IMR-90 (cell line): ENCODE measurements at places on chromosomes 12 and 14. TPM values are rescaled to one million over a fixed set of nuclear protein-coding genes. Genes with fewer than 3 reads are reported as not detected.

GRCh38 chr12:124709722-124710687 lies 142.6 kb upstream of the NCOR2 start:
- peak; percentile 87 for DNase-seq

FZD10 gene
- total RNA-seq = not detected in 2 replicates

DNA sequence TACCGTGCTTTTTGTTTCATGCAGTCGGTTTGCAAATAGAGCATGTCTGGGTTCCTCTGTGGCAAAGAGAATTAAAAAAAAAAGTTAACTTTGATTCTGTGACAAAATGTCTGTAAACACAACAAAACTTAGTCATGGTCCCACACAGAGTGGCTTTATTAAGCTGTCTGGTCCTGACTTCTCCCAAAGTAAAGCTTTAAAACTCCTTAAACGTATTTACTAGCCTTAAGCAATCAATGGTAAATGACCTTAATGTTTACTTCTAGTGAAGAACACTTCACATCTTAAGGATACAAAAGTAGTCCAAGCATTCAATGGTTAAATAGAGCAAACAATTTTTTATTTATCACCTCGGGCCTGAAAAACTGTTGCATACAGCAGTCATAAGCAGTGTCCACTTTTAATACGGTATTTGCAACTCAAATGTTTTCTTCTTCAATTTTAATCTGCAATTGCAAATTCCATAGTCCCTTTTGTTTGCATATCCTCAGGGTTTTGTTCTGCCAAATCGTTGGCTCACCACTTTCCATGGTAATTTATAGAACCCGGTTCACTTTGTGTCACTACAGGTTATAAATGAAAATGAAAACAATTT lies 453.0 kb upstream of the MIS18BP1 start:
- no peak for DNase-seq

- DNase-seq = peak; percentile 20
Observed at GRCh38 chr12:19671695-19672094, 232.4 kb downstream of the AEBP2 start.

DNA sequence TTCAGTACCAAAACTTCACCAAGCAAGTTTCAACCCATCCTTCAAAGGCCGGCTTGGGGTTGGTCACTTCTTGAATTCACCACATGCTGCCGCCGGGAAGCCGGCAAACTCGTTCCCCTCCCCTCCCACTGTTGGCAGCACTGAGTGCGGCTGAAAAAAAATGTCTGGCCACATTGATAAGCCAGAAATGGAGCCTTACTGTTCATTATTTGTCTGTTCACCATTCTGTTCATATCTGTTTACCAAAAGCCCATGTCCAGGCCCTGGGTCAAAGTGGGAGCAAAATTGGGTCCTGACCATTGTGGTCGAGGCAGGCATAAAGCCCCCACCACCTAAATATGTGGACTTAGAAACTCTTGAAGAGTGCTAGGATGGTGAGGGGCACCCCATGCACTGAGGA lies 7.3 kb upstream of the HSP90AA1 start:
- DNase-seq = no peak

LRRC9 gene
- total RNA-seq = not detected in 2 replicates

GRCh38 chr12:45289245-45290215 lies 73.6 kb downstream of the ANO6 start:
- DNase-seq = peak; percentile 55

SLC25A47 gene
- total RNA-seq = not detected in 2 replicates

DNA sequence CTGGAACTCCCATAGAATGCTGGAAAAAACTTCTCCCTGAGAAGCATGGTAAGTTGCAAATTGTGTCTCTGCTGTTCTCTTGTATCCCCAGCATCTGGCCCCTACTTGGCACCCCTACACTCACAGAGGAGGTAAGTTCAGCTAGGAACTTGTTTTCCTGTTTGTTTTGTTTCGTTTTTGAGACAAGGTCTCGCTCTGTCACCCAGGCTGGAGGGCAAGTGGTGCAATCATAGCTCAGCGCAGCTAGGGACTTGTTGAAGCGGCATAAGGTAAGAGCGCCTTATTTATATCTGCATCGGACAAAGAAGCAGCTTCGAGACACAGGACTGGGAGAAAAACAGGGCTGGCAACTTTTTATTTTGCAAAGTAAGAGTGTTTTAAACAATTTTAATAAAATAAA lies 18.5 kb upstream of the ANO2 start:
- DNase-seq = no peak

SAMD15 gene
- total RNA-seq = 1.3 and 1.7 TPM in 2 replicates

DNA sequence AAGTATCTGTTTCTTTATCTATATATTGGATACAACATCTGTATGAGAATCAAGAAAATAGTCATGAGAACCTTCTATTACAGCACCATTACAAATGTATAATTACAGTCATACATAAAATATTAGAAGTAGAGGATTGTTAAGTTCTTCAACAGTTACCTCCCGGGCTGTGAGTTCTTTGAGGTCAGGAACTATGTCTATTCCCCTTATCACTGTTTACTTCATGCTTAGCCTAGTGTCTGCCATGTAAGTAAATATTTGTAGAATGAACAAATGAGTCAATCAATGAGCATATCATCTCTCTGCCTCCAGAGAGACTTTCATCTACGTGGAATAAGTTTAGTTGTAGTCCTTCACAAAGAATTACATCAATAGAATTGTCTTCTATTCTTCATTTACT lies 47.2 kb downstream of the PUS7L start:
- DNase-seq = peak; percentile 13

DHH gene
- under 0.01 TPM in 2 replicates for total RNA-seq

STAC3 gene
- under 0.01 and 0.18 TPM in 2 replicates for total RNA-seq

- DNase-seq = no peak
Observed at GRCh38 chr14:41668356-41668755, 61.7 kb downstream of the LRFN5 start.

GRCh38 chr12:16136219-16136988 lies 141.1 kb downstream of the SLC15A5 start:
- DNase-seq = no peak

GLIPR1L2 gene
- total RNA-seq = not detected in 2 replicates

DNA sequence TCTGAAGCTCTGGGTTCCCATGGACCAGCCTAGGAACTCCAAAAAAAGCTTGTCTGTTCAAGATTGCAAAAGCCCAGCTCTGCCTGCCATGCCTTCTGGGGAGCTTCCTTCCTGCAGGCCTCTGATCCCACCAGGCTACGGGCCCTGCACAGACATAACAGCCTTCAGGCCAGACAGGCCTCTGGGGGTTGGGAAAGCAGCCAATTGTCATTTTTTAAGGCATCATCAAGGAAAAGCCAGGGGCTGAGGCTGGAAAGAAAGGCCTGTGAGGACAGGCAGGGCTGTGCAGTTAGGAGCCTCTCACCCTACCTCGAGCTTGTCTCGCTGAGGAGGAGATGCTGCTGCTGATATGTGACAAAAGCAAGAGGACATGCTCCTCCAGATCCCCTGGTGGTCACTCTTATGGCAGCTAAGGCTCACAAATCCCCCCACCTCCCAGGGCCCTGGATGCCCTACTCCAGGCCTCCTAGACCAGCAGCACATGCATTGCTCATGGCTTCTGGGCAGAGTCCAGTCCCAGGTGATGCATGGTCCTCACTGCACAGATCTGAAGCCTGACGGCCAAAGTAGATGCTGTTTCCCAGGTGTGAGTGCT lies 2.9 kb downstream of the TMEM229B start:
- DNase-seq = no peak

GRCh38 chr14:74978416-74978947 lies 23.1 kb upstream of the PGF start:
- DNase-seq = no peak

C12orf60 gene
- 1.1 TPM in 2 replicates for total RNA-seq

JPH4 gene
- total RNA-seq = not detected in 2 replicates

DNA sequence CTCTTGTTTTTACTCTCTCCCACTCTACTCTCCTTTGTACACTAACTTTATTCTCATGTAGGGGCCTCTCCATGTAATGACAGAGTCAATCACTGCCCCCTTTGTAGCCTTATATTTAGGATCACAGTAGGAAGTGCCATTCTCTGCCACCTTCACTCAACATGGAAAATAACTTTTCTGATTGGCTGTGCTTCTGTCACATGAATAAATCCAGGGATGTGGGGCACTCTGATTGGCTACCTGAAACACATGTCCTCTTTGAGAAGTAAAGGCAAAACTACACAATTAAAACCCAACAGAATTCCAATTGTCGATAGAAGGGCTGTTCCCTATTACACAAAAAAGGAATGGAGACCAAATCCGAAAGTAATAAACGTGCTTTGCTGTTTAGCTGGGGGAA lies at the start of gene RNASE9:
TSS of gene RNASE9 (minus strand) at position 87 of the 400 bp plus-strand sequence.
- DNase-seq = no peak

GRCh38 chr12:102021540-102022246 lies 40.1 kb downstream of the WASHC3 start:
- DNase-seq = no peak

DNA sequence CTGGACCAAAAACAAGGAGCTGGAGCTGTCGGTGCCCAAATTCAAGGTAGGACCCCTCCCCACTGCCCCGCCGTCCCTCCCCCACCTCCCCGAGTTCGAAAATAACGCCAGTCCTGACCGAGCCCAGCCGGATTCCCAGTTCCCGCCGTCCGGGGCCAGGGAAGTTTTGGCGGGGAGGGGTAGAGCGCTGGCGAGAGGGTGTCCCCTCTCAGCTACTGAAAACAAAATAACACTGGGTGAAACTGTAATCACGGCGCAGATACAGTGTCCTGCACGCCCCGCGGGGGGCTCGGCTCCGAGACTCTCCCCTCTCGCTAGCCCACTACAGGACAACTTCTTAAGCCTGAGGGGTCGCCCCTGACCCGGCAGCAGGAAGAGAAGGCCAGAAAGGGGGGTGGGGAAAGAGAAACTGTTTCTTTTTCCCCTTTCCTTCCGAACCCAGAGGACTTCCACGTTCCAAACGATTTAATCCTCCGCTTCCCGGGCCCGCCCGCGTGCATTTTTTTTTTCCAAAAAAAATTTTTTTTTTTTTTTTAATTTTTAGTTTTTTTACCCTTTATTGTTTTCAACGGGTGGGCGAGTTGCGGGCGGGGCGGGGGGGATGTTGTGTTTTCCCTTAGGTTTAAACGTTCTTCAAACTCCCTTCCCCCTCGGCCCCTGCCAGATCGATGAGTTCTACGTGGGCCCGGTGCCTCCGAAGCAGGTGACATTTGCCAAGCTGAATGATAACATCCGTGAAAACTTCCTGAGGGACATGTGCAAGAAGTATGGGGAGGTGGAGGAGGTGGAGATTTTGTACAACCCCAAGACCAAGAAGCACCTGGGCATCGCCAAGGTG lies 1.6 kb downstream of the SETD1B start:
- DNase-seq = no peak

CRACR2A gene
- 0.54 and 0.83 TPM in 2 replicates for total RNA-seq

AICDA gene
- total RNA-seq = not detected in 2 replicates

- DNase-seq = no peak
Observed at GRCh38 chr12:89691659-89692058, 17.0 kb downstream of the ATP2B1 start.

CLEC2D gene
- 0.72 and 1.1 TPM in 2 replicates for total RNA-seq

GRCh38 chr14:104941508-104942365 lies 17.1 kb downstream of the PLD4 start:
- DNase-seq = no peak

RERGL gene
- total RNA-seq = not detected in 2 replicates

RNF212B gene
- total RNA-seq = not detected in 2 replicates

- no peak for DNase-seq
Observed at GRCh38 chr14:101226603-101227425, 323.3 kb upstream of the RTL1 start.

- DNase-seq = no peak
Observed at GRCh38 chr14:99134516-99135046, 137.4 kb downstream of the BCL11B start.

DNA sequence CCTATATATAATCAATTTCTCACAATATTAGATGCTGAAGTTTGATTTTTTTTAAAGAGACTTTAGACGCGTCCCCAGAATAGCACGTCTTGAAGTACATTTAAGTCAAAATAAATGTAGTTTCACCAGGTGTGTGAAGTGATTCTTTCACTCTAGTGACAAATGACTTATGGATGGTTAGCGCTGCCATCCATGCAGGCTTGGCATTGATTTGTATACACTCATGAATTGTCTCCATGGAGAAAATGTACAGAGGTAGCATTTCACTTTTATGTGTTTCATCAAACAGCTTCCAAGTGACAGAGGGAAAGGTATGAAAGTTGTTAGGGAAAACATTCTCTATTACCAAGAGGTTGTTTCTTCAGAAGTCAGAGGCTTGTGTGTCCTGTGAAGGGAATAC lies 360.8 kb downstream of the PDZRN4 start:
- no peak for DNase-seq

- no peak for DNase-seq
Observed at GRCh38 chr14:36738269-36738668, 76.6 kb downstream of the PAX9 start.

GRCh38 chr12:116317986-116318575 lies 40.6 kb upstream of the MED13L start:
- DNase-seq = no peak

DNA sequence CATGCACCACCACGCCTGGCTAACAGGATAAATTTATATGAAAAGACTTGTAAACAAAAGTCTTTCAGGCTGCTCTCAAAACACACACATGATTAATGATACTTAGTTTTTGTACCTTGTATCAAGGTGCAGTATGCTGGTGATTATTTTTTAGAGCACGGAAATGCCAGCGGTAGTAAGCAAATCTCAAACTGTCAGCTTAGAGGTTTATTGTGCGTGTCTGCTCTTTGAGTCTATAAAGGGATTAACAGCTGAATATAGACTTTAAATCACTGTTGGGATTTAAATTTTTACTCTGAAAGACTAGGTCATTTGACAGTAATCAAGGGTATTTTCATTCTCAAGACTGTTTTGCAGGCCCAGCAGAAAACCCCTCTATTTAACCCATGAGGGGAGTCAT lies 50.5 kb downstream of the PLEKHA5 start:
- DNase-seq = no peak

ANKRD33 gene
- under 0.01 TPM in 1 of 2 replicates, not detected in the other for total RNA-seq

GRCh38 chr12:7061596-7061995 lies 1.1 kb downstream of the C1S start:
- no peak for DNase-seq

DNA sequence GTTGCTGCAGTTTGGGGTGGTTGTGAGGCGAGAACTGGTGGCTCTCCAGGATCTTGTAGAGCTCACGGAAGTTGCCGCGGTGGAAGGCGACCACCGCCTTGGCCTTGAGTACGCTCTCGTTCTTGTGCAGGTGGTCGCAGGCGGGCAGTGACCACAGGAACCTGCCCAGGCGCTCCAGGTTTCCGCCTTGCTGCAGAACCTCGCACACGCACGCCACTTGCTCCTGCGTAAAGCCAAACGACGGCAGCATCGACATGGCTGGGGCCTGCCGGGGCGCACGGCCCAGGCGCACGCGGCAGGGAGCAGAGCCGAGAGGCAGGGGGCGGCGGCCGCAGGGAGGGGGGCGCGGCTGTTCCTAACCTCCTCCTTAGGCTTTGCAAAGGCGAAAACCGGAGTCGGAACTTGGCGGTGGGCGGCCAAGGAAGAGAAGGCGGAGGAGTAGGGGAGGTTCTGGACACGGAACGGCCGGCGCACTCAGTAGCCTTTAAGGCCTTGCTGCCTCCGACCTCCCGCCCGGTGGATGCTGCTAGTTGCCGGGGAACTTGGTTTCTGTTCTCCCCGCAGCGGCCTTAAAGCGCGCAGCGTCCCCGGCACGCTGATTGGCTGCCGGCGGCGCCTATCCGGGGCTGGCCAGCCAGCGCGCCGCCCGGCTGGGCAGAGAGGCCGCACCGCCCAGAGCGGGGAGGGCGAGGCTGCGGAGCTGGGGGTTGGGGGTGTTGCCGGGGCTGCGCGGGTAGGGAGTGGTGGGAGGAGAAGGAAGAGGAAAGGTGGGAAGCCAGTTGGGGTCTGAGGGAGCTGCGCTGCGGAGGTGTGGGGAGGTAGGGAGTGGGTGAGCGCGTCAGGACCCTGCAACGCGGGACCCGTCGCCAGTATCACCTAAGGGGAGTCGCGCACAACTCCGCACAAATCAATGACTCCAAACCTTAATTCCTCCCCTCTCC lies at the start of gene SIX1:
TSS of gene SIX1 (minus strand) at position 544 of the 941 bp plus-strand sequence. CDS start at position 256, 288 bp downstream.
- peak; percentile 95 for DNase-seq

GRCh38 chr14:50225974-50226297 lies 5.4 kb downstream of the SOS2 start:
- DNase-seq = no peak
